ENCODE measurements at places on chromosomes 5 and 9.

GRCh38 chr9:99385814-99386279 is 163.8 kb downstream of the SEC61B start:
- DNase-seq, result no peak

- DNase-seq, result no peak
These were observed 1037.1 kb upstream of the NUDT12 start for GRCh38 chr5:104599726-104600125.

DNA sequence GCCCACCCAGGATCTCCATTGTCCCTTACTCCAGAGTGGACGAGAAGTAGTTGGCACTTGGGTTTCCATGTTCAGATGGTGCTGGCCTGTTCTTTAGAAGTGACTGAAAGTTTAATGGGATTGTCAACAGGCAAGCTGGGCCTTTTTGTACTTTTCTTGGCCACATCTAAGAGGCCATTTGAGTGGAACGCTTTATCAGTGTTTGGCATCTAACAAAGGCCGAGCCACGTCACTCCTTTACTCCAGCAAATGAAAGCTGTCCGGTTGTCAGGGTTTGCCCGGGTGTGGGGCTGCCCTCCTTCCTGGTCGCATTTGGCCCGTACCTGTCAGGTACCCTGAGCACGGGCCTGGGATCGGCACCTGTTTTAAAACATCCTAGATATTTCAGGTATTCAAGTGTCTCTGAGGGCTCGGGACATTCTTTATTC is 71.5 kb downstream of the RCL1 start:
- DNase-seq, result no peak

- DNase-seq, result no peak
These were observed 1.6 kb upstream of the NIPSNAP3A start for GRCh38 chr9:104745852-104746251.

DNA sequence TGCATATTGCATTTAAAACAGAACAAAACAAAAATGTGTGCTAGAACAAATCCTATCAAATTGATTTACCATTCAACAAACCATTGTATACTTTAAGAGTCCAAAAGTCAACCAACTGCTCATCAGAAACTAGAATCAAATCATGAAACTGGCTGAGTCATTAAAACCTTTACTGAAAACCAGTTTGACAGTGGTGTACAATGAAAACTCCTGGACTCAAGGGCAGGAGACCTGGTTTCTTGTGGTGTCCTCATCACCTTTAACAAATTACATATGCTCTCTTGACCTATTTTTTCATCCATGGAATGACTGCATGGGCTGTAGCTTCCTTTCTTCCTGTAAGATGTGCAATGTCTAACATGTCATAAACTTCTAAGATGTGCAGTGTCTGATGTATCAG is 315.3 kb upstream of the SLC30A5 start:
- DNase-seq, result no peak

GRCh38 chr5:10825897-10826644 is 65.0 kb upstream of the DAP start:
- DNase-seq, result no peak

GRCh38 chr9:136244122-136244968 is 1.3 kb downstream of the QSOX2 start:
- DNase-seq, result peak; percentile 55

- no peak for DNase-seq
These were observed 202.6 kb downstream of the TSSK1B start for GRCh38 chr5:113232221-113232620.

DNA sequence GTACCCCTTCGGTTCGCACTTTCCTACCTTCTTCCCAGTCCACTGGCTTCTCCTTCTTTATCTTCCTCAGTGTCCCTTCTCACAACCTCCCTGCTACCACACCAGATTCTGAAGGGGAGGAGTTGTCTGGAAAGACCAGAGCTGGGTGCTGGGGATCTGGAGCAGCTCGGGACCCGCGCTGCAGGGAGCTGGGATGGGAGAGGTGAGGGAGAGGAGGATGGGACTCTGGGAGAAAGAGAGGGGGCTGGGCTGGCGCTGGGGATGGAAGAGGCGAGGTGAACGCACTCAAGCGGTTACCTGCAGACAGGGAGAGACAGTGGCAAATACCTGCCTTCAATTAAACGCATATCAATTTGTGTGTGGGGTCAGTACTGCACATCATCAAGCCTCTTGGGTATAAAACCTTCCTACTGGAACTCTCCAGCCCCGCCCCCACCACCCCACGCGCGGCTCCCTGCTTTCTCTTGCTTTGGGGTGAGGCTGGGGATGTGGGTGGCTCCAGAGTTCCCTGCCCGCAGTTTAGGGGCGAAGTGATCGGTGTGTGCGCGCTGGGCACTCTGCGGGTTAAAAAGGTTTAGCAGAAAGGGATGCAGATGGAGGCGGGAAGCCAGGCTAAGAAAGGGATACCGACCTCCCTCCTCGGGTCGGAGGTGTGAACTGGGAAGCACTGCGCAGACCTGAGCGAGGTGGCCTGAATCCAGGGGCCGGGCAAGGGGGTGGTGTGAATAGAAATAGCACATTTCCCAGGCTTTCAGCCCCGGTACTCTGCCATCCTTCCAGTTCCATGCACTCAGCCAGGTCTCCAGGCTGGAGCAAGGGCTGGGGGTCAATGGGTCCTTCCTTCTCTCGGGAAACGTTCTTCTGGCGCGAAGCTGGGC is 977 bp upstream of the PAM start:
- DNase-seq, result no peak

GRCh38 chr9:134887686-134888602 is 7.3 kb downstream of the FCN2 start:
- no peak for DNase-seq

DNA sequence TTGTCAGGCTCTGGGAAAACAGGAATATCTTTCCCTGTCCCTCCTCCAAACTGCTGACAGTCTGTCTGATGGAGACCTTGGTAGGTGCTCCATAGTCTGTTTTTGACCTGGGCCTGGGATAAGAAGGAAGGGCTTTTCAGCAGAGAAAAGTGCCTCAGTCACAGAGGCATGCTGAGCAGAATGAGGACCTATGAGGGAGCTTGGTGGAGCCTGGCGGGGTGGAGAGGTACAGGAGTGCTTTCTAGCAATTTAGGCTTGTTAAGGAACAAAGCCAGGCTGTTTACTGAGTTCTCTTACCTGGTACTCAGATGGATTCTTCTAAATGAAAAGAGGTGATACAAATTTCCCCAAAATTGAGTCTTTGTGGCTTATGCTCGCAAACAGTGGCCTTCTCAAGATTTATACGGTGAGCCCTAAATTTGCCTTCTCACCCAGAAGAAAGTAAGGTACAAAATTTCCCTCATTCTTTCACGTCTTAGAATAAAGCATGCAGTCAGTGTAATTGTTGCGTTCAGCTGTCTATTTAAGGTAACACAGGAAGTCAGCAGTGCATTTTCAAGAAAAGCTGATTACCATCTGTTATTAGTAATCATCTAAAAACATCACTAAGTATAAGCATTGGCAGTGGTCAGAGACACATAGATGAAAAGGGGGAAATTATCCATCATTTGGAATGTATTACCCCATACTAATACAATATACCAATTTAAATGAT is 28.6 kb upstream of the IL13 start:
- peak; percentile 25 for DNase-seq

DNA sequence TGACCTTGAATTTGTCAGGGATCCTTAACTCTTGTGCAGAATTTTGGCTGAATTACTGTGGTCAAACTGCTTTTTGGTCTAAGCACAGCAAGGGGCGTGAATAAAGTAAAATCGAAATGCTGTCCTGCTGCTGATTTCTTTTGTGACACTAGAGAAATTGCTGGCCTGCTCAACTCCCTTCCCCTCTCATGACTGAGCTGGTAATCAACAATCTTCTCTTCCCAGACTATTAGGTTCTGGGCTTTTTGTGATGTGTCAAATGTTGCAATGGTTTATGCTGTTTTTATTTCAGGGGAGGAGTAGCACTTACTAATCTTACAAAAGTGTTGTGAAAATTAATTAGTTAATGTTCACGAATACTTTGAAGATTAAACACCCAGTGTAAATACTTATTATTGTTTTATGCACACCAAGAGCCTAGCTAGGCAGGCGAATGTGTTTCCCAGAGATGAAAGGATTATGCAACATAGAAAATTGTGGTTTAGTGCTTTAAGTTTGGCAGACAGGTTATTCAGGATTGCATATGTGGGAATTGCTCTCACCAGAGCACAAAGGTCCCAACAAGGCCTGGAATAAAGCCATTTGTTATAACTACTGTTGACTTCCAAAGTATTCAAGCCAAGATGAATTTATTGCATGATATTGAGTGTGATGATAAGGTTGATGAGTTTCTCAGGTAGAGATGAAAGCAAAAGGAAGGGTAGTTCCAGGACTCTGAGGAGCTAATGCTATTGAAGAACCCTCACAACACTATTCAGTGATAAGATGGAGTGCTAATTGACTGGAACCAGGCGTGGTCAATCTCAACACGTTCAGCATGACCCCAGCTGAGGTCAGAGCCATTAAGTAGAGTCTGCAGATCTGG is 280.7 kb upstream of the ZNF608 start:
- DNase-seq, result no peak

GRCh38 chr5:83672646-83673045 is 48.0 kb downstream of the HAPLN1 start:
- no peak for DNase-seq

GRCh38 chr9:36728651-36729520 is 156.2 kb downstream of the MELK start:
- DNase-seq, result peak; percentile 60

DNA sequence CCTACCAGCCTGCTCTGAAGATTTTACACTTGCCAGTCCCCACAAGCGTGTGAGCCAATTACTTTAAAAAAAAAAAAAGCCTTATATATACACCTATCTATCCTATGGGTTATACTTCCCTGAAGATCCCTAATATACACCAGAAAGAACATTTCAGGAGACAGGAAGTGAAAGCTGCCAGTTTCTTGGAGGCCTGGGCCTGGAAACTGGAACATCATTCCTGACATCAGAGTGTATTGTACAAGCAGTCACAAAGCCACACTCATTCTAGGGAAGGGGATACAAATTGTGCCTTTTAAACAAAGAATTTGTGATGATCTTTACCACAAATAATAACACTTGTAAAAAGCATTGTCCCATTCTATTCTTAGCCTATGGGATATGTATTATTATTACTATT is 98.3 kb upstream of the FBN2 start:
- no peak for DNase-seq

GRCh38 chr9:16987026-16987425 is 116.6 kb upstream of the BNC2 start:
- no peak for DNase-seq
